RPMI7951 (cell line): ENCODE measurements at places on chromosomes 11 and 22. TPM values are rescaled to one million over a fixed set of nuclear protein-coding genes. Genes with fewer than 3 reads are reported as not detected.
A peak's percentile ranks its signal among the peaks of the same experiment; 100 is the strongest.

GRCh38 chr22:46774253-46774979, 12.0 kb downstream of the TBC1D22A start:
- DNase-seq = no peak

DNA sequence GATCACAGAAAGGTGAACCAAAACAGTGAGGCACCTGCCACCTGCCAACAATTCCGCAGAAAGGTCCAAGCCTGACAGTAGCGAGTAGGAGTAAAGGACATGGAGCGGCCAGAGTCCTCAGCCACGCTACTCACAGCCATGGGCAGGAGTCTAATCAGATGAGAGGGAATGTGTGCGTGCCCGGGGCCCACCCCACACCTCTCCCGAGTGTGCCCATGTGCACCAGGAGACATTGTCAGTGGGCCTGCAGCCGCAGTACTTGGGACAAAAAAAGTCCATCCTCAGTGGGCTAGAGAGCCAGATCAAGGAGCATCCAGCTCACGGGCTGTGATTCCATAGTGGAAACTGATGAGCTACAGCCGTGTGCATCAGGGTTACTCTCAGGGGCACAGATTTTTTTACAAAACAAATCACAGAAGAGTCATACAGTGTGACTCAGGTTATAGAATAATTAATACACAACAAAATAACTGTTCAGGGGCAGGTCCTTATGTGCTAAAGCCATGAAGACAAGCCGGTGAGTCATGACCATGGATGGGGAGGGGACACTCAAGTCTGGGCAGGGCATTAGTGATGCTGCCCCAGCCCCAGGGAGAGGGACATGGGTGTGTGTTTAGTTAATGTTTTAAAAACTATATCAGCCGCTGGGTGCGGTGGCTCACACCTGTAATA, 12.0 kb downstream of the SART1 start:
- peak; percentile 14 for DNase-seq

DNA sequence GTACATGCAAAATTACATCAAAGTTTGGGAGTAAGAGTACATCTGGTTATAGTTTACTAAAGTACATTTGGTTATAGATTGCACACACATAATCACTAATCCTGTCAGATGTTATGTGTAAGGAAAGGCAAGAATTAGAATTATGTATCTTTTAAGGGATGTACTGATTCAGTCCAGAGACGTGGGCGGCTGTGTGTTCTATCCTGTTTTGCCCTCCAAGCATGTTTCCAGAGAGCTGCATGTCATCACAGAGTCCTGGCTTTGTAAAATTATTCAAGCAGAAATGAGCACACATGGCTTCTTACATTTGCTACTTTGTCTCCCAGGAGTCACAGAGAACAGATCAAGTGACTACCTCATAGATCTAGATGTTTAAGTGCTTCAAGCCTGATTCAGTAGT, 33.2 kb upstream of the CEP126 start:
- no peak for DNase-seq

DNA sequence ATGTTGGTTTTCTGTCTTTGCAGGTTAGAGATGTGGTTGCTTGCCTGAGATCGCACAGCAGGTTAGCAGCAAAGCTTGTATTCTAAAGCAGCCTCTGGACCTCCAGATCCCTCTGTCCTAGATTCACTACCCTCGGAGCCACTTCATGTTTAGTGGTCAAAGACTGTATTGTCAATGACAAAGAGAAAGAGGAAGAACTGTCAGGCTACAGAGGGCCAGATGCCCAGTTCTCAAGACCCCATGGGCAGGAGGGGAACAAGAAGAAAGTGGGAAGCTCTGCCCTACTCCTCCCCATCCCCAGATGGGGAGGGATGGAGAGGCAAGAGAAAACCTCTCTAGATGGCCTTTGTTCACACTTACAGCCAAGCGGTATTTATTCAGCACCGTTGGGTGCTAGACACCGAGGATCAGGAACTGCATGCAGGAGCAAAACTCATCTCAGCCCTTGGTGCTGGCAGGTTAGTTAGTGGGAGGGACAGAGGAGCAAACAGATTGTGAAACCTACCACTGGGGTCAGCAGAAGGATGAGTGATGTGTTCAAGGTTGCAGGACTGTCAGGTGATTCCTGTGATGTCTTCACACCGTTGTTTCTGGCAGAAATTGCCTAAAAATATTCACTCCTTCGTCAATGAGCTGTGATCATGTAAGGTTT, 38.3 kb upstream of the PTPRJ start:
- no peak for DNase-seq

- peak; percentile 56 for DNase-seq
These were observed at the start of gene PTPRJ for GRCh38 chr11:47980088-47980906. PTPRJ (plus strand) TSS chr11:47980559; CDS start chr11:47980913, 354 bp downstream.

- no peak for DNase-seq
These were observed 47.3 kb upstream of the TSKU start for GRCh38 chr11:76735841-76736240.

GRCh38 chr11:28114731-28115130, 6.5 kb downstream of the METTL15 start:
- no peak for DNase-seq

NLRP14 gene
- 0.12 TPM in 1 of 2 replicates, not detected in the other for total RNA-seq

TEX54 gene
- total RNA-seq = not detected in 2 replicates

NAV2 gene
- total RNA-seq = 6.9 and 7.1 TPM in 2 replicates

JAM3 gene
- total RNA-seq = 49.1 and 51.9 TPM in 2 replicates

PIWIL4 gene
- 0.48 and 0.78 TPM in 2 replicates for total RNA-seq
